ENCODE measurements at places on chromosomes 2 and 18.

GRCh38 chr2:121805766-121806143 is 50.3 kb downstream of the TSN start:
- DNase-seq = no peak

GRCh38 chr2:14716319-14716718 is 83.8 kb downstream of the LRATD1 start:
- no peak for DNase-seq

- DNase-seq = no peak
Observed at GRCh38 chr18:11488175-11488574, 121.2 kb upstream of the SLC35G4 start.

- DNase-seq = no peak
Observed at GRCh38 chr2:50763776-50764175, 268.2 kb downstream of the NRXN1 start.

- no peak for DNase-seq
Observed at GRCh38 chr2:113857464-113857863, 32.4 kb upstream of the ACTR3 start.

- DNase-seq = no peak
Observed at GRCh38 chr2:235286622-235287374, 207.0 kb upstream of the AGAP1 start.

DNA sequence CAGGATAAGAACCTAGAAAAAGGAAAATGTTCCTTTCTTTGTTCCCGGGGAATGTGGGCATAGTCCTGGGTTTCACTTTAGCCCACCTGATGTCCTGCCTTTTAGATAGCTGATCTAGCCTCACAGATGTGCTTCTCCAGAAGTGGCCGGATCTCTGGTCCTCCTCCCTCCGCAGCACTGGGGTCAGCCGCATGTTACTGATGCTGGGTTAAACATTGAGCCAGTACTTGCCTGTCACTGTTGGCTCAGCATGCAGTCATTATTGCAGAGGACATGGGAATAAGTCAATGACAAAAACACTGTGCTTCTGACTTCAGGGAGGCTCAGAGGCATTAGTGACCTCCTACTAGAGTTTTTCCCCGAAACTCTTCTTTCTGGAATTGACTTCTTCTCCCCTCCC is 27.6 kb downstream of the NCK2 start:
- DNase-seq = no peak

DNA sequence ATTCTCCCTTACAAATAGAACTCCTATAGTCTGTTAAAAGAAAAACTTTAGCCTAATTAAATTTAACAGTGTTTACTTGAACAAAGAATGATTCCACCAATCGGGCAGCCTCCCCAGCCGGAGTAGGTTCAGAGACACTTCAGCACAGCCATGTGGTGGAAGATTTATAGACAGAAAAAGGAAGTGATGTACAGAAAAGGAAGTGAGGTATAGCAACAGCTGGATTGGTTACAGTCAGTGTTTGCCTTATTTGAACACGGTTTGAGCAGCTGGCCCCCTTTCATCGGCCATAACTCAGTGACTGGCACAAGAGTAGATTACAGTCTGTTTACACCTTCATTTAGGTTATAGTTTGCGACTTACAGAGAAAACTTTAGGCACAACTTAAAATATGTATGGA is 2.1 kb upstream of the SKA1 start:
- no peak for DNase-seq

DNA sequence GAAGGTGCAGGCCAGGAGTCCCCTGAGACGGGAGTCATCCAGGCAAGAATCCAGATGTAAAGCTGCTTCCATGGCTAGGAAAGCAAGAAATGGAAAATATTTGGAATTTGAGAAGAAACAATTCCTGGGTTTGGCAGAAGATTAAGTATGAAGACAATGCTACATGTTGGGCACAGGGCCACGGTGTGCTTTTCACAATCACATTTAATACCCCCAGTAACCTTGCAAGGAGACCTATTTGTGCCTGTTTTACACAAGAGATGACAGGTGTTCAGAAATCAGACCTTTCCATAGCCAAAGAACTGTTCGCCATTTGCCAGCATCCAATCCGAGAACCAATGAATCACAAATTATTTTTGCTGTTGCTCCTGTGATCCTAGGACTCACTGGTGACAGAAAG is 50.5 kb downstream of the KCTD1 start:
- DNase-seq = no peak

DNA sequence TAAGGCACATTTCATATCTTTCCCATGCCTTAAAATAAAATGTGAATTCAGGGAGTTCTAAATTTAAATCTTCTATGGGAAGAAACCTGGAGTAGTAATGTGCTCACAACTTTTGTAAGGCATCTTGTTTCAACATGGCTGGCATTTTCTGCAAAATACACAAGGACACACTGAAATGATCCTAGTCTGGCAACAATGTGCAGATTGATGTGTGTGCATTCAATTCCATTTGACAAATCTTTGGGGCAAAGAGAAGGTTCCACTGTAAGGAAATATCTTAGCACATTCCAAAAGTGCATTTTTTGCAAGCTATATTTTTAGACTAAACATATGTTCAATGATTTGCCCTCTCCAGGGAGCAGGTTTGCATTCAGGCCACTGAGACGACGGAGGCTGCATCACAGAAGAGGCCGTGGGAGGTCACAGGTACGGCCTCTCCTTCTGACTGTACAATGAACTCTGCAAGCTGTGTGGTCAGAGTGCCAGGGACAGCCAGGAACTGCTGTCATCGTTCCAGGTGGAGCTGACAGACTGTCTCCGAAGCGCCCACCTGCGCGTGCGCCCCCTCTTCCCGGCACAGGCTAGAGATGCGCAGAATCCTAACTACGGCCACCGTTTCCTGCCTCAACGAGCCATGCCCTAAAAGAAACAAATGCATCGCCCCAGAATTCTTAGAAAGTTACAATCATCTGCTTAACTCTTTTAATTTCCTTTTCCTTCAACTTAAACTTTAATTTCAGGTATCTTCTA is 149.2 kb upstream of the POU3F3 start:
- DNase-seq = no peak

GRCh38 chr2:31973665-31974064 is 37.1 kb downstream of the MEMO1 start:
- DNase-seq = no peak

DNA sequence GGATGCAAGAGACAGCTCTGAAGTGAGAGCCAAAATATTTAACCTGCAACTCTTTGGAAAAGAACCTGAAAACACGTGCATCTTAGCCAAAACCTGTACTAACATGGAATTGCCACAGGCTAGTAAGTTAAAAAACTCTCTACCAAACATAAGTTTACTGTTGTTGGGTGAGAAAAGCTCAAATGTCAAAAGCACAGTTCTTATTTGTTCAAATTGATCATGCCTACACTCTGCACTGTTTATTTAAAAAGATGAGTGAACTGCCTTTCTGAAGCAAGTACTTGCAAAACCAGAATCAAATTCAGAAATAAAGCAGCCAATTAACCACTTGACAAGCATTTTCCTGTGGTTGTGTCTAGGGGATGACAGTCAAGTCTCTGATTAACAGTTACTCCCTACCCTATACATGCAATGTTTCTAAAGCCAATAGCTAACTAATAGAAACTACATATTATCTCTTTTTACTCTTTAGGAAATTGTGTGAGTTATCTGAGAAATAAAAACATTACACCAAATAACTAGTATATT is 5.6 kb downstream of the IKZF2 start:
- no peak for DNase-seq

- no peak for DNase-seq
Observed at GRCh38 chr18:47949202-47949601, 18.7 kb upstream of the SMAD2 start.

- no peak for DNase-seq
Observed at GRCh38 chr2:240247241-240247867, 106.9 kb upstream of the OTOS start.

DNA sequence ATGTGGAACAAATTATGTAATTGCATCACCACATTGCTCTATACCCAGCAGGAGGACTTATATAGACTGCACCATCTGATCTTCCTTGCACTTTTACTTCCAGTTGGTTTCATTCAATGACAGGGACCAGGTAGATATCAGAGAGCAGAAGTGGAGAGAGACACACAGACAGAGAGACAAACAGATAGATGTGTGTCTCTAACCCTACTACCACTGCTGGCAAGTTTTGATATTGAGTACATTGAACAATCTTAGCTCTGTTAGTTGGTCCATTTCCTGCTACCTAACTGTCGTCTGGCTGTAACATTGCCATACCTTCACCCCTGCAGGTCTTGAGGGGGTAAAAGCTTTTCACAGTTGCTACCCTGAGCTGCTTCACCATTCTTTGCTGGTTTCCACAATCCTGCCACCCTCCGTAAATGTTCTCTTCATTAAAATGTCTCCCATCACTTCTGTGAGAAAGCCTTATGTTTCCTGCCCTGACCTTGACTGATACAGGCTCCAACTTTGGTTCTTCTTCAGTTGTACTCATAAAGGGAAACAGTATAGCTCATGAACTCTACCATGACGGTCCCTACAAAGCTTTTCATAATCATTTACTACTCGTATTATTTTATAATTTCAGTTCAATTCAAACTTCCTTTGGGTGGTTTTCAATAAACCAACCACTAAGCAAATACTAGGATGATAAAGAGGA is 62.3 kb upstream of the ITGA4 start:
- no peak for DNase-seq

GRCh38 chr2:164430166-164430783 is 191.0 kb downstream of the GRB14 start:
- peak; percentile 1 for DNase-seq

DNA sequence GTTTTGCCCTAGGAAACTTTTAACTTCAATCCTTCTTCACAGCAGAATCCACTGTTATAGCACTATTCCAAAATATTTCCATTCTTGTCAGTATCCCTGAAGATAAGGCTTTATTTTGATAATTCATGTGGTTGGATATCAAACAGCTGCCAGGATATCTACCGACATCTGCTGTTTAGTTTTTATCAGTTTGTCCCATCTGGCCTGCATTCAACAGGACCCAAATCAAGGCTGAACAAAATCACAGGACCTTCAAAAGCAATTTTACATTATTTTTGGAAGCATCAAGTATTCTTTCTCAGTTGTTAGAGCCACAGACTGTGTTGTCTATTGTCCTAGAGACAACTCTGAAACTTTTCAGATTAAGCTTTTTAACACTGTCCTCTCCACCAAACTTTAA is 429.0 kb upstream of the PIK3C3 start:
- DNase-seq = no peak

GRCh38 chr18:62106271-62106670 is 80.6 kb downstream of the PIGN start:
- DNase-seq = no peak

DNA sequence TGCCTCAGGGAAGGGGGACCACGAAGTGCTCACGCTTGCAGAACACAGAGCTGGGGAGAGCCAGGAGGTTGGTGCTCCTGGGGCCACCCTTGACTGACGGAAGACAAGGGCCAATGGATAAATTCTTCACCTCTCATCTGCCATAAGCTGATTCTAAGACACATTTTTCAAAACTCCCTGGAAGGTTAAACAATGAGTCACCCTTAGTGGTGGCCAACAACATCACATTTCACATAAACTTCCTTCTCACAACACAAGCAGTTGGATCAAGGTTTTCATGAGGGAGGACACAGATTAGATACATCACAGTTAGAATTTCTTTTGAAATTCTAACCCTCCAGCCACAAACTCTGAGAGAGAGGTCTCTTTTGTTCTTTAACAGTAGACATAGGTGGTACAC is 713.6 kb upstream of the POU3F3 start:
- no peak for DNase-seq

- no peak for DNase-seq
Observed at GRCh38 chr18:48023334-48024008, 93.0 kb upstream of the SMAD2 start.

GRCh38 chr2:107419191-107419590 is 407.5 kb upstream of the RGPD4 start:
- no peak for DNase-seq

GRCh38 chr2:58701688-58702301 is 460.7 kb upstream of the FANCL start:
- DNase-seq = no peak

- no peak for DNase-seq
Observed at GRCh38 chr2:101976891-101977290, 14.9 kb upstream of the IL1R2 start.

GRCh38 chr2:20617892-20618467 is 32.9 kb downstream of the HS1BP3 start:
- DNase-seq = peak; percentile 92

DNA sequence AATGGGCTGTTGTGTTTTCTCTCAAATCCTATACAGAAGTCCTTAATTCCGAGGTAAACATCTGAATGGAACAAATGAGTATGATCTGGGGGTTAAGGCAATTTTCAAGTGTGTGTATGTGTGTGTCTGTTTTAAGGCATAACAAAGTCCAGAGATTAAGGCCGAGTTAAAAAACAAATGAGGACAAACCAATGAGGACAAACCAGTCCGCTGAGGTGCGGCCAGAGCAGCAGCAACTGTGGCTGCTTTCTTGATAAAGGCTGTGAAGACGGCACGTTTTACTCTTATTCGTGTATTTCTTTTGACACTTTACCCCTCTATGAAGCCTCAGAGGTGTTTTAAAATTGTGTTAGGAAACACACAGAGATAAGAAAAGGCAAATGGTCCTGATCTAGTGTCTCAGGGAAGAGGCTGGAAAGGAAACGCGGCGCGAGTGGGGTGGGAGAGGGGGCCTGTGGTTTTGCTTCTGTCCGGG is 495 bp upstream of the GULP1 start:
- DNase-seq = no peak

- no peak for DNase-seq
Observed at GRCh38 chr2:231394211-231395141, 1.0 kb upstream of the B3GNT7 start.

DNA sequence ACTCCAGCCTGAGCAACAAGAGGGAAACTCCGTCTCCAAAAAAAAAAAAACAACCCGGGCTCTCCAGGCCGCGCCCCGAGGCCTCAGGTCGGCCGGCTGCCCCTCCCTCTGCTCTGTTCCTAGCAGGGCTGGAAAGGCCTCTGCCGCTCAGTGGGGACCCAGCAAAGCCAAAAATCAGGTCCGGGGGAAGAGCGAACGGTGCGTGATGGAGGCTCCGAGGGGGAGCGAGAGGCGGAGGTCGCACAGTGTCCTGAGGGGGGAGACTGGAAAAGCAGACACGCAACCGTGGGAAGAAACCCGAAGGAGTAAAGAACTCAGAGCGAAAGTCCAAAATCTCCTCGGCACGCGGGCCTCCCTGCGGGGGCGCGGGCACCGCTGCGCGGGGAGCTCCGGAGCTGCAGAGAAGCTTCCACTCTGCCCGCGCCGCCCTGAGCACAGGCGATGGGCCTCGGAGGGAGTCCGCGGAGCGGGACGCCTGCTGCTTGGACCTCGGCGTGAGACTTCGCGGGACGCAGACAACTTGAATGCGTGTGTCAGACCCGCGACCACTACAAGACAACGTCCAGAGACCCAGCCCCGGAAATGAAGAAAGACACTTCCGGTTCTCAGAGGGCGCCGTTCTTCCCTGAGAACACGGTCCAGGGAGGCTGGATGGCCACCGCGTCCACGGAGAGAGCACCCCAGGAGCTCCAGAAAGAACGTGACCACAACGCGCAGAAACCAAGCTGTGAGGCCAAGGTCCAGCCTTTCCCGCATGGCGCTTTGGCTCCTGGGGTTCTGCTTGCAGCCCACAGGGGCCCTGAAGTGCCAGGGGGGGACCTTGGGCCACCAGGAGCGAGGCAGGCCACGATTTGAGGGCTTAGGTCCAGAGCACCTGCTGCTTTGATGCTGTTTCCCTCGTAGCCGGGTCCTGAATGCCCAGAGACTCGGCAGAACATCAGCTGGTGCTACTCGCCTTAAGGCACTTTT is 219.8 kb downstream of the DPP10 start:
- DNase-seq = peak; percentile 47
